Renal cortex interstitium (tissue), 15 donors: ENCODE measurements at places on chromosomes 4 and X. TPM values are rescaled to one million over a fixed set of nuclear protein-coding genes. Genes with fewer than 3 reads are reported as not detected.

The TRPC3 gene
- 1.0 TPM for polyA plus RNA-seq

The VCX2 gene
- not detected for polyA plus RNA-seq

The ARHGAP4 gene
- 21.5 TPM for polyA plus RNA-seq

The GLRA3 gene
- polyA plus RNA-seq: 0.14 TPM

The UGT2B28 gene
- not detected for polyA plus RNA-seq

The CACNA1F gene
- 0.09 TPM for polyA plus RNA-seq

The MEPE gene
- not detected for polyA plus RNA-seq

The S100P gene
- polyA plus RNA-seq: 7.3 TPM

The MTMR8 gene
- polyA plus RNA-seq: 2.4 TPM

The LGI2 gene
- 31.9 TPM for polyA plus RNA-seq

The TASL gene
- polyA plus RNA-seq: 0.47 TPM
